ENCODE measurements at places on chromosomes 4 and X. TPM values are rescaled to one million over a fixed set of nuclear protein-coding genes. Genes with fewer than 3 reads are reported as not detected.

DNA sequence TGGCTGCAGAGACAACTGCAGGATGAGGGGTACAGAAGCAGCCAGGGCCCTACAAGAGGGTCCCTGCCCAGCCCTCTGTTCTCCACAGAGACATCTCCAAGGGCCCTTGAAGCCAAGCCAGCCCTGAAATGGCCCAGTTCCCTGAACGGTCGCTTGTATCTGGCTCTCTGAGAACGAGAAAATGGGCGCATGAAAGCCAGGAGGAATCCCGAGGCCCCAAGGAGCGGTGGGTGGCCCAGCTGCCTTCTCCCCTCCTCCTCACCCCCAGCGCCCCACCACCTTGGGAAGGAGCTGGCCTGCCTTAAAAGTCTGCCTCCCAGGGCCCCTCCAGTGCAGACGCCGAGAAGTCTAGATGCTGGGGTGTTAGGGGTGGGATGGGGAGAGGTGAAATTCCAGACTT lies 5.7 kb downstream of the ZNF185 start:
- DNase-seq = no peak

The TMEM33 gene
- total RNA-seq = 99.3 TPM

The PNMA6E gene
- not detected for total RNA-seq

DNA sequence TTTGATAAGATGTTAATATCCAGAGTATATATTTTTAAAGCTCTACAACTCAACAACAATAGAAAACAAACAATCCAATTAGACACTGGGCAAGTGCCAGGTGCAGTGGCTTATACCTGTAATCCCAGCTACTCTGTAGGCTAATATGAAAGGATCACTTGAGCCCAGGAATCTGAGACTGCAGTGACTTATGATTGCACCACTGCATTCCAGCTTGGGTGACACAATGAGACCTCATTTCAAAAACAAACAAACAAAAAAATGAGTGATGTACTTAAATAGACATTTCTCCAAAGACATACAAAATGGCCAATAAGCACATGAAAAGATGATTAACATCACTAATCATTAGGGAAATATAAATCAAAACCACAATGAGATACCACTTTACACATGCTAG lies 356.8 kb upstream of the PCDH10 start:
- DNase-seq = no peak

DNA sequence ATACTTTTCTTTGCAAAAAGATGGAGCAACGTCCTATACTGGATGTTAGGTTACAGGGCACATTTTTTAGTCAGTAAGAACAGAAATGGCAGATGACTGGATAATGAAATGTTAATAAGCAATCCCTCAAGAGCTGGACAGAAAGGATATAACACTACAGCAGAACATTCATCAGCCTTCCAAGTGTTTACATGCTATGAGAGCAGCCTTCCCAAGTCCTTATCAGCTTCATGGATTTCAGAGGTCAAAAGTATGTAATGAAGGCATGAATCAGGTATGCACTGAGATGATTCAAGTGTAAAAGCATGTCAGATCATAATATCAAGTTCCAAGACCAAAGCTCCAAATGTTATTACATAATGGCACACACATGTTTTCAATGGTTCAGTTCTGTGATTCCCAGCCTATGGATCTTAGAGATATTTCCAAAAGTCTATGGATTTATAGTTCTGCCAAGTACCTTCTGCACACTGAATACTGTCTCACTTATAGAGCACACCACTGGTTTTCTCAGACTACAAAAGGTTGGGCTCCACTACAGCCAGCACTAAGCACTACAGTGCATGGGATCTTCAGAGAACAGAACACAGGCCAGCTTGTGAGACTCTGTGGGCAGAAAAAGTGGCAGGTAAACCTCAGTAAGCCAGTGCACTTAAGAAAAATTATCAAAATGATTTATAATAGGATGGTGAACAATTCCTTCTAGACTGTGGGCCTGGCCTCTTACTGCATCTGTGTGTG lies 49.2 kb downstream of the GPC4 start:
- DNase-seq = no peak

DNA sequence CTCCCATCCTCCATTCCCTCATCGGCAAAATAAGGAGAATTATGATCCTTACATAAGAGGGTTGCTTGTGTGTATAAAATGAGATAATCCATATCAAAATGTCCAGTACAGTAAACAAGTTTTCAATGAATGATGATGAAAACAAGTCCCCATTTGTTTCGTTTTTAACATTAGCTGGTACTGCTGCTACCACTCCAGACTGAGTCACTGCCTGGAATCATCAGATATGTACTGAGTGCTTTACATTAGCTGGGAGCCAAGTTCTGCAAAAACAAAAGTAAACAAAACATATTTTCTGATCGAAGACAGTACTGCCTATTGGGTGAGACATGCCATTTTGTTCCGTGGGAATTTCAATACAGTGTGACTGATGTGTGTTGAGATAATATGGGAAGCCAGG lies 123.2 kb upstream of the IGFBP7 start:
- DNase-seq = no peak

GRCh38 chr4:907103-907400 lies 25.1 kb downstream of the GAK start:
- no peak for DNase-seq

DNA sequence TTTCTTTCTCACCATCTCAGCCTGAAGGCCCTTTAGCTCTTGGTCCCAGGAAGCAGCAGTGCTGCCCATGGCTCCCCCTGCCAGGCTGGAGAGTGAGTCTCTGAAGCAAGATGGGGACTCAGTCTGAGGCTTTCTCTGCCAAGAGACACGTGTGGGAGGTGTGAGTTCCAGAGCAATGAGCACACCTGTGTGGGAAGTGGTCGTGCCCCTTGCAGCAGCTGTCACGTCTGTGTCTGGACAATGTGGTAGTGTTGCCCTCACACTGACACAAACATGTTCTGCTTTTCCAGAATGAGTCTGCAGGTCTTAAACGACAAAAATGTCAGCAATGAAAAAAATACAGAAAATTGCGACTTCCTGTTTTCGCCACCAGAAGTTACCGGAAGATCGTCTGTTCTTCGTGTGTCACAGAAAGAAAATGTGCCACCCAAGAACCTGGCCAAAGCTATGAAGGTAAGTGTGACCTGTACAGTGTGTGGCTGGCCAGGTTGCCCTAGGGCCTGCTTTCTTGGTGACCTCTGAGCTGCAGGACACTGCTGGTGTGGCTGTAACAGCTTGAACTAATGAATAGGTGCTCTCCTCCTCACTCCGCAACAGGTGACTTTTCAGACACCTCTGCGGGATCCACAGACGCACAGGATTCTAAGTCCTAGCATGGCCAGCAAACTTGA lies 1.9 kb downstream of the TACC3 start:
- no peak for DNase-seq

The PAGE4 gene
- total RNA-seq = not detected

The SYP gene
- 1.8 TPM for total RNA-seq

DNA sequence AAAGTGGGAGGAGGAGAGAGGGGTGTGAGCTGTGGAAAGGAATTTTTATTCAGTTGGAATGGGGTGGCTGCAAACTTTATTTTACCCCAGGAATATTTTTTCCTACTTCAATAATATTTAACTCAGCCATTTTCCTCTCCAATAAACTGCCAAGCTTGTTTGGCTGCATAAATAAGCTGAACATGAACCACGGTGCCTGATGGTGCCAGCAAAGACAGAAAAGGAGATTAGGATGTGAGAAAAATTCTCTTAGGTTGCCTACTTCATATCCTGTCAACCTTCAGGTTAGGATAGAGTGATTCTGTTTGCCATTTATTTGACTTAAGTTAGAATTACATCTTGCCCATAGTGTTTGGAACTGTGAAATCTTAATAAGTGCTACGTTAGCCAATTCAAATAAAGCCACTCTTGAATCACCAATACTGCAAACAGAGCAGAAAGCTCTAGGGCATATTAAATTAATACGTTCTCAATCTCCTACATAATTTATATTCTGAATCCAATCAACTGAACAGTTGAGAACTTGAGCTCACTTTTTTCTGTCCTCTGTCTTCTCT lies 195.1 kb downstream of the ARHGAP24 start:
- DNase-seq = no peak

GRCh38 chr4:2923668-2924173 lies 39.5 kb downstream of the NOP14 start:
- DNase-seq = no peak

GRCh38 chrX:20455001-20455400 lies 188.3 kb upstream of the RPS6KA3 start:
- no peak for DNase-seq

GRCh38 chr4:177771645-177772044 lies 329.4 kb upstream of the AGA start:
- no peak for DNase-seq

GRCh38 chr4:20403290-20403689 lies 151.6 kb downstream of the SLIT2 start:
- no peak for DNase-seq

- no peak for DNase-seq
Measured at GRCh38 chrX:122582975-122583305, 601.1 kb upstream of the GRIA3 start.

The SASH3 gene
- not detected for total RNA-seq

DNA sequence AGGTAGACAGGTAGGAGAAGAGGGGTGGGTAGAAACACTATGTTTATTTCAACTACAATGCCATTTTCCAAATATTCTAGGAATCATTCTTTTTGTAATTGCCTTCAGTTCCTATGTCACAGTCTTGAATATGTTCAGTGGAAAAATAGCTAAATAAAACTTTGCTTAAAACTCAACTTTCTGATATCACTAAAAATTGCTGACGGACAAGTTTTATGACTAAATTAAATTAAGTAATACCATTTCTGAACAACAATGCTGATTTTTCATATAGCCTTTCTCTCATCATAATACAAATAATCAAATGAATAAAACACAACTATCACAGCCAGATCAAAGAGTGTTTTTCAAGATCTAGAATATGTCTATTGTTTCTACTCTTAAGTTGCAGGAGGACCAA lies 53.1 kb downstream of the TEC start:
- no peak for DNase-seq

GRCh38 chrX:530726-531610 lies 99.6 kb upstream of the SHOX start:
- no peak for DNase-seq

DNA sequence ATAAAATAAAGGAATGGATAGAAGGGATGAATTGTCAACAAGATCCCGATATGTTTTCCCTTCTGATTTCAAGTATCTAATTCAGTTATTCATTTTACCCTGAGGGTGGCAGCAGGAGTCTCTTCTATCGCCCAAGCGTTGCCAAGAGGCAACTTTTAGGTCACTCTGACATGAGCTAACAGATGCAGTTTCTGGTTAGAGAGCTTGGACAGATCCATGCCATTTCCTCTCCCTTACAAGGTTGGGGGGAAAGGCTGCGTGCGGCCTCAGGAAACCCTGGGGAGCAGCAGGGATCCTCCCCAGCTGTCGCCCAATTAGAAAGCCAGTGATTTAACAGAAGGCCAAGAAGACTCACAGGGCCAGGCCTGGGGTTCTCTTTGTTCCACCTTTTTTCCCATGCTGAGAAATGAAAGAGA lies 35.3 kb upstream of the WAS start:
- peak; percentile 91 for DNase-seq

- no peak for DNase-seq
Measured at GRCh38 chr4:137532869-137533236, 559 bp upstream of the PCDH18 start.

DNA sequence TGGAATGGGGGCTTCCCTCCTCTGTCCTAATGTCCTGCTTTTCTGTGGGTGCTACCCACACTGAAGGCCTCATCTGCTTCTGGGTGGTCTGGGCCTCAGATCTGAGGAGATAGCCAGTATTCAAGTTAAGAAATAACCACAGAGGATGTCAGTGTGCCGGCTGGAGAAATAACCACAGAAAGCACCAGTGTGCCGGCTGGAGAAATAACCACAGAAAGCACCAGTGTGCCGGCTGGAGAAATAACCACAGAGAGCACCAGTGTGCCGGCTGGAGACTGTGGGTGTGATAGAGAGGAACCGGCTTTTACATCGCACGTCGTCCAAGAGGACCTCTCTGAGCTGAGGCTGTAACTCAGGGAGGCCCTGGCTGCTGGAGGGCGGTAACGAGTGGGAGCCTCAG lies 65.7 kb upstream of the PSAPL1 start:
- DNase-seq = no peak

GRCh38 chrX:119503484-119503861 lies 35.2 kb downstream of the SLC25A5 start:
- peak; percentile 64 for DNase-seq

DNA sequence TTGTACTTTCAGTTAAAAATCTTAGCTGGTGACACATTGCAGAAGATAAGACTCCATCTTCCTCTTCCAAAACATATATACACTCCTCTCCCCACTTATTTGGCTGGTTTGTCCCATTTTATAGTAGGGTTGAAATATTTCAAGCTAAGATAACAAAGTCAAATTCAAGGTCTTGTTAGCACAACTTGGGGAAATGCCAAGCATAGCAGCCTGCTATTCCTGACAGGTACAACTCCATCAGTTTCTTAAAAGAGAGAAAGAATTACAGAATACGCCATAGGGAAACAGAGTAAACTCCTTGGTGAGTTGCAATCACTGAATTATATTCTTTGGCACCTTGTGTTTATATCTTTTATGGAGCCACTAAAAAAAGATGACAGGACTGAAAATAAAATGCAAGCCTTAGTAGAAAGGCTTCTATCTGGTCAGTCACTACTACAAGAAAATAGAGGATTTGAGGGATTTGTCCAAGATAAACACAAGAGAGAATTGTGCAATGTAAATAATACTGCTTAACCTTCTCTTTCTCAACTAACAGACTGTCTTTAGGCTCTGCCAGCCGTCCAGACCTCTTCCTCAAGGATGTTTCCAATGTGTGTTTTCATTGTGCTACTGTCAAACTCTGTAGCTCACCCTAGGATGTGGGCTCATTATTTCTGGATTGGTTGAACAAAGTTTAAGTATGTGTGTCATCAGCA lies 170.3 kb downstream of the VEGFC start:
- peak; percentile 6 for DNase-seq
